ENCODE measurements at places on chromosomes 4 and X.

GRCh38 chr4:159378056-159378616 is 275.3 kb downstream of the RAPGEF2 start:
- DNase-seq = no peak

DNA sequence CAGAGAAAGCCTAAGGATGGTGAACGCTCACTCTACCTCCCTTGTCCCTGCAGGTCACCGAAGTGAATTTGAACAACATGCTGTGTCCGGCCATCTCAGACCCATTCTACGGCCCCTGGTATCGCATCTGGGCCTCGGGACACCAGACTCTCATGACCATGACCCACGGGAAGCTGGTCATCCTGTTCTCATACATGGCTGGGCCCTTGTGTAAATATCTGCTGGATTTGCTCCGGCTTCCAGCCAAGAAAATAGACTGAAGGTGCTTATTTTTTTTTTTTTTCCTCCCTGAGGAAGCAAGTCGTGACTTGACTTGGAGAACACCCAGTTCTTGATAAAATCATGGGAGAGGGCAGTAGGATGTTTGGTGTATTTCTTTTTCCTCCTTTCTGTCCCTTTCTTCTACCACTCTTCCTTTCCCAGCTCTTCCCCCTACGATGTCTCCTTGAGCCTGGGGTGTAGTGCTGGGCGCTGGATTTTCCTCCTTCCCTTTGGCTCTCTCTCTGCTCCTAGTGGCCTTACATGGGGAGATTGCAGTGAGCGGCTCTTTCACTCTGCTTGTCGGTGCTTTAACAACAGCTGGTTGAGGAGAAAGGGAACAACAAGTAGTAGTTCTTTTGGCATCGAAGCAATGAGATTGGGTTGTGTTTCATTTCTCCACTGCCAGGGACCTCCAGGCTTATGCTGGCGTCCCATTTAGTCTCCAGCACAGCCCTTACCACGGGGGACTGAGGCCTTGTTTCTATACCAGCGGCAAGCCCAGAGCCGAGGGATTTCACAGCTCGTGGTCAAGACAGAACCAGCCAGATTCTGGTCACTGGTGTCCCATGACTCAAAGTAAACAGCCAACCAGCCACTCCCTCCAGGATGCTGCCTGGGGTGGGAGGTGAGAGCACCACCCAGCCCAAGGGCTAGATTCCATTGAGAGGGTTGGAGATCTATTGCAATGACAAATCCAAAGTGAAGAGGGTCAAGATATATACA is 144.4 kb downstream of the AMMECR1 start:
- no peak for DNase-seq

DNA sequence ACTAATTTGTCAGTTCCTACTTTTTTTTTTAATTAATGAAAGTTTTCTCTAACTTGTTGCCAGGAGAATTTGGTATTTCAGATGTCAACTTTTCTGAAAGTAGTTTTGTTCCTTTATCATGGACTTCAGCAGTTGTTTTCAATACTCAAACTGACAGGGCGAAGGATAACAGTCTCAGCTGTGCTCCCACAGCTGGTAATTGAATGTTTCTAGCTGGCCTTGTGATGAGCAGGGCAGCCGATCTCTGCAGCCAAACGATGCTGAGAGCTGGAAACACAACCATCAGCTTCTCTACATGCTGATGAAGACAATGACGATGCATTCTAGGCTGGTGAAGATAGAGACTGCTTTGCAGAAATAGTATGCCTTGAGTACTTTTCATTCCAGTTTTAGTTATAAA is 130.0 kb upstream of the MAP9 start:
- no peak for DNase-seq

DNA sequence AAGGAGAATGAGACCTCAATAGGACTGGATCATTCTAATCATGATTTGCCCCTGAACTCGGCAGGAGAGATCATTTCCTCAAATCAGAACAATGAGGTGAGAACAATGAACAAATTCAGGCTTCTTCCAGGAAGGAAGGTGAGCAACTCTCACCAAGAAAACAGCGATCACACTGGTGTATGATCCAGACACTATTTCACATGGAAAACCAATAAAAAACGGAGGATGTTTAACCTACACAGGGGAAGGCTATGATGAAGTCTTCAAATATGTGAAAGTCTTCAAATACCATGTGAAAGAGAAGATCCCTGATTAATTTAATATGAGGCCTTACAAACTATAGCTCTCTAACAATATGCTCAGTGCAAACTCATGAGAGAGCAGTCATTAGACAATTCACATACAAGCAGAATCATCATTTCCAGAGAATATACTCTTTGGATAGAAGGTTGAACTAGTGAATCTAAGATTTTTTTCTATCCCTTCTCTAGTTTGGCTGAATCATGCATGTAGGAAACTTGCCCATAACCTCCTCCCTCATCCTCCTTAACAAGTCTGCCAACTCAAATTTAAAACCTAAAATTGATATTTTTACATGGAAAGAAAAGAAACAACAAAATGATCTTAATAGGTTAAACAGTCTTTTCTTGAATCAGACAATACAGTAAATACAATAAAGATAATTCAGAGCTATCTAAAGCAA is 122.5 kb downstream of the ADAMTS3 start:
- DNase-seq = no peak

DNA sequence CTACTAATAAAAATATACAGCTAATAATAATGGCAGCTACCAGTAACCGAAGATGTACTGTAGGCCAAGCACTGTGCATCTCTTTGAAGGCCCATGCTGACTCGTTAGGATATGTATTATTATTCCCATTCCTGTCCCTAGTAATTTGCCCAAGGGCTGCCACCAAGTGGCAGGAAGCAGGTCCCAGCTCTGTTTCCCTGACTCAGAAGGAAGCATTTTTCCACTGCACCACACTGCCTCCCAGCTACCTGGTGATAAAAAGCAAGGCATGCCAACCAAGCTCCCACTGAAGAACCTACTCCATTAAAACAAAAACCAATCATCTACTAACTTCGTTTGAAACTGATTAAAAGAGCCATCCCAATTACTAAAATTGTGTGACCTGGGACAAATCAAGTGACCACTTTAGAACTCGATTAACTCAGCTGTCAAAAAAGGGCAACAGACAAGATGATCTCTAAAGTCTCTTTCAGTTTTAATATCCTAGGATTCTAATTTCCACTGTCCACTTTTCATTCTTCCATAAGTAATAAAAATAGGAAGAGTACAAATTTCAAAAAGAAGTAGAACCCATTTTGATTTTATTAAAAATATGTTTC is 24.3 kb upstream of the PGM2 start:
- no peak for DNase-seq

DNA sequence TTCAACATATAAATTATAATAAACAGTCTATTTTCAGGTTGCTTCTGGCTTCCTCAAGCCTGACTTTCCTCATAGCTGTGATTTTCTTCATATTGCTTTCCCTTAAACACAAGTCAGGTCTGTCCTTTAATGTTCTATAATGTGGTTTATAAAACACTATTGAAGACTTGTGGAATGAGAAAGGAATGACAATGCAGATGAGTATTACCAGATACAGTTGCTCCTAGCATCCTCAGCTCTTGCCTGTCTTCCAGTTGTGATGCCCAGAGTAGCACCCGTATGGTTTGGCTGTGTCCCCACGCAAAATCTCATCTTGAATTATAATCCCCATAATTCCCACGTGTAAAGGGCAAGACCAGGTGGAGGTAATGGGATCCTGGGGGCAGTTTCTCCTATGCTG is 265.7 kb upstream of the BOD1L1 start:
- DNase-seq = no peak

- DNase-seq = no peak
Observed at GRCh38 chr4:184792950-184793555, 32.7 kb downstream of the ACSL1 start.

GRCh38 chr4:42641656-42642055 is 15.2 kb downstream of the ATP8A1 start:
- DNase-seq = no peak

DNA sequence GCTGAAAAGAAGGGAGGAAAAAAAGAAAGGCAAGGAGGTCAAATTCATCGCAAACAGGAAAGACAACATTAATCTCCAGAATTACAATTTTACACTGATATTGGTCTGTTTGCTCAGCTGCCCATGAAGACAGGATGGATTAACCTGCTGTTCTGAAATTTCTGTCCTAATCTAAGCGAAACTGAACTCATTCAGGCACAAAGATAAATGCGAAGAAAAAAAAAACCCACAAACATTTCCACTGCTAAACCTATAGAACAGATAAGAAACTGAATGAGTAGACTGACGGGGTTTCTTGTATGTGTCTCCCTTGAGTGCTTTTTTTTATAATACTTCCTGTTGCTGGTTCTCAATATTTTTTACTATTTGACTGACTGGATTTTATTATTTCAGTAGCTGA is 251.8 kb upstream of the FTHL17 start:
- no peak for DNase-seq

DNA sequence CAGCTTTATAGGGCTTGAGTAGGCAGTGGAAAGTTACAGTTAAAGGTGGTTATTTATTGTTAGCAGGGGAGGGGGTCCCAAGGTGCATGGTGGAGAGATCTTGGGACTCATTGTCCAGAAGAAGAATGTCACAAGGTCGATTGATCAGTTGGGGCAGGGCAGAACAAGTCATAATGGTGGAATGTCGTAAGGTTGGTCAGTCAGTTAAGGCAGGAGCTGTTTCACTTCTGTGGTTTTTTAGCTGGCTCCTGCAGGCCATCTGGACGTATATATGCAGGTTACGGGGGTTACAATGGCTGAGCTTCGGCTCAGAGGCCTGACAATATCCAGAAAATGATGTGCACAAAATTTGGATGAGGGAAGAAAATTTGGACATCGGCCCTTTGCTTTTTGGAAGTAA is 7.1 kb downstream of the OFD1 start:
- DNase-seq = no peak

DNA sequence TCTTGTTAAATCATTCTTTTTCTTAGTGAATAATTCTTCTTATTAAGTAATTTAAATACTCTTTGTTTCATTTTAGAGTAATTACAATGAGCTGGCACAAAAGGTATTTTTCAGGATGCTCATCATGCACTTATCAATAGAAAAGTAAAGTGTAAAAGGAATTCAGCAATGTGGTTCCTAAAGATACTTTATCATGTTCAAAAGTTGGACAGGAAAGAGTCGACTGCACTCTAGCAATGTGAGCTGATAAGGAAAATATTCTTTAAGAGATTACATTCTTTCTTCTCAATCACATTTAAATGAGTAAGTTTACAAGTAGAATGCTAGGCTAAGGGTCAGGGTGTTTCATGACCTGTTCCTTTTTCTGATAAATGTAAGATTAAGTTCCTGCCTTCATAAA is 609.5 kb upstream of the FAM241A start:
- DNase-seq = no peak

DNA sequence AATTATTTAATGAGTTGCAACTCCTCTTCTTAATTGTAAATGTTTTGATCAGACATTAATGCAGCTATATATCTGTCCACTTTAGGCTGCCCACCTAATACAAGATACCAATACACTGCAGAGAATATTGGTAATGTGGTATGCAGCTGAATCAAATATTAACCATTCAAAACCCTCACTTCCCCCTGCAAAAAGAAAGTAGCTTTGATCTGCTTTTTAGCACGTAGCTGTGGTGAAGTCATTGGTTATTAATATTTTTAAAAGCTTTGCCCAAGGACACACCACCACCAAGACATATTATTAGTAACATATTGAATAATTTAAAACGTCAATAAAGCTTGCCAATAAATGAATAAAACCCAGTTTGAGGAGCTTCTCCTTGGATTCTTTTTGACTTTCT is 28.6 kb upstream of the CYP2U1 start:
- DNase-seq = no peak

- no peak for DNase-seq
Observed at GRCh38 chr4:5124876-5125275, 73.6 kb downstream of the STK32B start.

GRCh38 chr4:118326585-118326984 is 26.2 kb downstream of the PRSS12 start:
- DNase-seq = no peak

DNA sequence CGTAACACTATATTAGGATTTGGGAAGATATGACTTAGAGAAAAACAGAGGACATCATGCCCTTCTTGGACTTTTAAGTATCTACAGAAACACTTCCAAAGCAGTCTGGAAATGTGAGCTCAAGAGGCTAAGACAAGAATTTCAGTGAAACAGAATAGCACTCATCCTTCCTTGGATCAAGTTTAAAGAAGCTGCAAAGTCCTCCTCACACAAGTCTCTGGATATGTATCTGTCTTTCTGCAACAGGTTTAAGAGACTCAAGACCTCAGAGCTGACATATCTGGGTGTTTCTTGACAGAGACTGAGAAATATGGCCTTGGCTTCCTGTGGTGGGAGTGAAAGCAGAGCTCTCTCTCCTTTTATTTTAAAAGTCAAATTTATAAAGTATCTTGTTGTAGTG is 82.5 kb upstream of the GIMD1 start:
- DNase-seq = no peak
